RWPE1 (cell line): ENCODE measurements at places on chromosomes 7 and 10.

DNA sequence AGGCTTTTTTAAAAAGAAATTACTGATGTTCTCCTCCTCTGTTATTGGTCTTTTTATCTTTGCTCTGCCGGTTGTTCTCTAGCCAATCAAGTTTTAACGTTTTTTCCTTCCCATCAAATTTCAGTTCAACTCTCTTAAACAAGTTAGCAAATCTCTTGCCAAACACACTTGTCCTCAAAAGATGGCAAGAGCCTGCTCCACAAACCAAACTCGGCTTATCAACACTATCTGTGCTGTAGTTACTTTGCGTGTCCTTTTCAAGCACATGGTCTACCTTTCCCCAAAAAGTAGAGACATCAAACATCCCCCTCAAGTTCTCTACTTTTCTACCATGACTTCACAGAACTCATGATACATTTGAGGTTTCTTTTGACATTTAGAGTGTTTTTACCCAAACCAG, 71.3 kb downstream of the OSBPL3 start:
- no peak for DNase-seq

DNA sequence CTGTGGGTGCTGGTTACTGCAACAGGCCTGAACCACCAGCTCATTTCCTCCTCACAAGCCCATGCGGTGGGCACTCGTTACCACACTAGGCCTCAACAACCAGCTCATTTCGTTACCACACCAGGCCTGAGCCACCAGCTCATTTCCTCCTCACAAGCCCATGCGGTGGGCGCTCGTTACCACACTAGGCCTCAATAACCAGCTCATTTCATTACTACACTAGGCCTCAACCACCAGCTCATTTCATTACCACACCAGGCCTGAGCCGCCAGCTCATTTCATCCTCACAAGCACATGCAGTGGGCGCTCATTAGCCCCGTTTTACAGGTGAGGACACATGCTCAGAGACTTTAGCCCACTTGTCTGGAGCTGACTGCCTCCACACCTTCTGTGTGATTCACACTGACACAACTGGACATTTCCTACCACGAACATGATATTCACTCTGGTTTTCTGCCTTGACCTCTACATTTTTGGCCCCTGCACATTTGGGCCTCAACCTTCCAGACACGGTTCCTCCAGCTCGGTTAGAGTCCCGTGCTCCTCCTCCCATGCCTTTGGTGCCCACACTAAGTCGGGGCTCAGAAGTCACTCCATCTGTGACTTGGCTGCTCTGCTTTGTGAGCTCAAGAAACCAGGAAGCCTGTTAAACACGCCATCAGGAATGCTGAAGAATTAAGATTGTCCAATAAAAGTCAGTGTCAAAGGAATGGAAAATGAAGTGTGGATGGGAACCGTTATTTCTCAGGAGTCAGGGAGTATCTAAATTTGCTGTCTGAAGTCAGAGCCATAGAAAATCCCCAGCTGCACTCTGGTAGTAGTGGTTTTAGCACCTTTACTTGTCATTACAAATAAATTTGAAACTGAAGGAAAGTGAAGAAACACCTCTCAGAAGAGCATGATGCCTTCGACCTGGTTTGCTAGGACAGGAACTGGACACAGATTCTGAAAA, 55.8 kb upstream of the LANCL2 start:
- no peak for DNase-seq

- no peak for DNase-seq
Observed at GRCh38 chr10:123642697-123643096, 23.5 kb upstream of the GPR26 start.

DNA sequence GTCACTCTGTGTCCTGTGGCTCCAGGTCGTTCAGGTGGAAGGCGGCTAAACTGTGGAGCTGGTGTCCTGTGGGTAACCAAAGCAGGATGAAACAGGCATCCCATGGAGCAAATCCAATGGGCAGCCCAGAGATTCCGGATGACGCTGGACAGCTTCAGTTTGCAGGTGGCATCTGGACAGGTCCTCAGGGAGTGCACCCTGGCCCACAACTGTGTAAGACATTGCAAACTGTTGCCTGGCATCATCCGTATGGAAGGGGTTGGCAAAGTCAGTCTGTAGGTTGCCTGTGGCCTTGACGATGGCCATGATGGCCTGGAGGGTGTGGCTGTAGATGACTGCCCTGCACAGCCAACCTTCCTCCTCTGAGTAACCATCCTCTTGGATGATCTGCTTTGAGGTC, 35.5 kb downstream of the RPS24 start:
- no peak for DNase-seq
